ENCODE measurements at places on chromosomes 11 and 22.
A peak's percentile ranks its signal among the peaks of the same experiment; 100 is the strongest.

DNA sequence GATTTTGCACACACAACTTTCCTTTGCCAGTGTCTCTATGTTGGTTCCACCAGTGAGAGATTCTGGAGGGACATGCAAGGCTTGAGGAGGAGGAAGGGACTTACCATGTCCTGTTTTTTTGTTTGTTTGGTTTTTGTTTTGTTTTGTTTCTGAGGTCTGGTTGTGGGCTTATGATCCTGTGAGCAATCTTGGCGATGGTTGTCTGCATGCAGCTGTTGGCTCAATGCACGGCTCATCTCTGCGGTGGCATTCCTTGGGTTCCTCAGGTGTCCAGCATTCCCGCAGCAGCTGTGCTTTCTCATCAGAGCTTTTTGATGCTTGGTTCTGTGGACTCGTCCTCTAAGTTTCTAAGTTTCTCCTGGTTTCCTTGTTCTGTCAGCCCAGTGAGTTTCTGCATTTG, 4.8 kb upstream of the NNMT start:
- peak; percentile 82 for DNase-seq

DNA sequence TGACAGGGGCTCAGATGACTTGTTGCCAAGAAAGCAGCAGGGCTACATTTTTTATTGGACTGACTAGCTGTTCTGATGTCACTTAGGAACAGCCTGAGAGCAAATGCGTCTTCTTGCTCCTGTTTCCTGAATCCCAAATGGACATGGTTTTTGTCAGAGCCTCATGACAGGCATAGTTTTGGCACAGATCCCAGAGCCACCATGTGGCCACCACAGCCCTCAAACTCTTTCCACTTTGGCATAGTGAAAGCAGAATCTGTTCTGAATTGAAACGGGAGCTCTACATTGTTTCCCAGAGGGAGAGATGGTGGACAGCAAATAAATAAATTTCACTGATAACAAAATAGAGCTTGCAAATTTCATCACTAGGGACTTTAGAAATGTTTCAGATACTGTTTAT, 222.2 kb downstream of the C11orf87 start:
- DNase-seq, result peak; percentile 73

DNA sequence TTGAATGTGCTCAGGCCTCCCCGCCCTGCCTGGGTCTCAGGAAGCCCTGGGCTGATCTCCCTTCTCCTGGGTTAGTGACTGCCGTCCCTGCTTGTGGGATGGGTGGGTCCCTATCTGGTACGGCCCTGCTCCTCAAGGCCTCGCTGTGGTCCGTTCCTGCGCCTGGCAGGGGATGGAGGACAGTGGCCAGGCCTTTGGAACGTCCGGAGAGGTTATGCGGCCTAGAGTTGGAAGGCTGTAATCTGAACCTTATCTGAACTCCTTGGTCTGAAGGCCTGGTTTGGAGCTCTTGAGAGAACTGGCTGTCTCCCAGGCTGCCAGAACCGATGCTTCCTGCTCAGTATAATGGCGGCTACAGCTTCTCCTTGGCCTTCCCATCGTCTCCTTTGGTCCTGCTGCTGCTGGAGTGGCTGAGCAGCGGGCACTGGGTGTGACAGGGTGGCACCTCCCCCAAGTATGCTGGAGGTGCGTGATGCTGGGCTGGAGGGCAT, 72.8 kb downstream of the FLI1 start:
- no peak for DNase-seq

- peak; percentile 56 for DNase-seq
Measured at GRCh38 chr22:49449377-49449776, 378.3 kb downstream of the BRD1 start.

DNA sequence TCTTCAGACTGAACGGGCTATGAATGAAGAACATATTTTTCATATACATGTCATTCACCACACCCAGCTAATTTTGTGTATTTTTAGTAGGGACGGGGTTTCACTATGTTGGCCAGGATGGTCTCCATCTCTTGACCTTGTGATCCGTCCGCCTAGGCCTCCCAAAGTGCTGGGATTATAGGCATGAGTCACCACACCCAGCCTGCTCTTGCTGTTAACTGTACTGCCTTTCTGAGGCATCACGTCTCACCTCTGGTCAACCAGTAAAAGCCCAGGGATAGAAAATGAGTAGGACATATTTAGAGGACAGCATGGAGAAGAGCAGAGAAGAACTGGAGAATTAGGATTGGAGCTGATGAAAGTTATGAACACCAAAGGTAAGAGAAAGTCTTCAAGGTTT, 55.6 kb downstream of the APOL3 start:
- no peak for DNase-seq

- DNase-seq, result no peak
Measured at GRCh38 chr11:35639591-35640179, 21.4 kb downstream of the FJX1 start.

- DNase-seq, result peak; percentile 57
Measured at GRCh38 chr11:124760205-124760652, 1.9 kb downstream of the ESAM start.

All from islet precursor cell (in vitro differentiated cells).